ENCODE measurements at places on chromosomes 6 and 20.

GRCh38 chr6:42791706-42792320, 10.0 kb downstream of the BICRAL start:
- no peak for DNase-seq

DNA sequence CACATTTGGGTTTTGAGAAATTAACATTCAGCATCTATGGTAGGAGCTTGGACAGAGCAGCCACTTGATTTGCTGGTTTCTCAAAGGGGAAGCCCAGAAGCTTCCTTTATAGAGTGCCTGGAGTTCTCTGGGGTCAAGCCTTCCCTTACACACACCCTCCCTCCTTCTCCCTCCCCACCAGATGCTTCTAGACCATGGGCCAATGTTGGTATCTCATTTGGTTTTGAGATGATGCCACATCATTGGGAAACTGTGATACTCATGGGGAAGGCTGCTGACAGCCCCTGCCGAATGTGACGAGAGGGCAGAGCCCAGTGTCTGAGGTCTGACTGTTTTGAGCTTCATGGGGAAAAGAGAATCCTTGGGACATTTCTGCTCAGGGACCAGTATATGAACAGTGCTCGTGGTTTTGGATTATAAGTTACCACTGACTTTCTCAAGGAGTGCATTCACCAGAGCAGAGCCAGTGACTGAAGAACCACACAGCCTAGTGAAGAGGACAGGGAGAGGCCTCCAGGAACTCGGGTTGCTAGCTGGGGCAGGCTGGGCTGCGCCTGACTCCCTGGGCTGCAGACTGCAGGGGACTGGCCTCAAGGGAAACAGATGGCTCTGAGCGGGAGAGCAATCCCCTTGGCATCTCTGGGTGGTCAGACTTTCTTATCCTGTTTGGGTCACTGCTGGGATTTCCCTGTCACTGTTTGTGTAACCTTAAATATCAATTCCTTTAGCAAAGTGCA, 46.4 kb upstream of the CST5 start:
- no peak for DNase-seq

DNA sequence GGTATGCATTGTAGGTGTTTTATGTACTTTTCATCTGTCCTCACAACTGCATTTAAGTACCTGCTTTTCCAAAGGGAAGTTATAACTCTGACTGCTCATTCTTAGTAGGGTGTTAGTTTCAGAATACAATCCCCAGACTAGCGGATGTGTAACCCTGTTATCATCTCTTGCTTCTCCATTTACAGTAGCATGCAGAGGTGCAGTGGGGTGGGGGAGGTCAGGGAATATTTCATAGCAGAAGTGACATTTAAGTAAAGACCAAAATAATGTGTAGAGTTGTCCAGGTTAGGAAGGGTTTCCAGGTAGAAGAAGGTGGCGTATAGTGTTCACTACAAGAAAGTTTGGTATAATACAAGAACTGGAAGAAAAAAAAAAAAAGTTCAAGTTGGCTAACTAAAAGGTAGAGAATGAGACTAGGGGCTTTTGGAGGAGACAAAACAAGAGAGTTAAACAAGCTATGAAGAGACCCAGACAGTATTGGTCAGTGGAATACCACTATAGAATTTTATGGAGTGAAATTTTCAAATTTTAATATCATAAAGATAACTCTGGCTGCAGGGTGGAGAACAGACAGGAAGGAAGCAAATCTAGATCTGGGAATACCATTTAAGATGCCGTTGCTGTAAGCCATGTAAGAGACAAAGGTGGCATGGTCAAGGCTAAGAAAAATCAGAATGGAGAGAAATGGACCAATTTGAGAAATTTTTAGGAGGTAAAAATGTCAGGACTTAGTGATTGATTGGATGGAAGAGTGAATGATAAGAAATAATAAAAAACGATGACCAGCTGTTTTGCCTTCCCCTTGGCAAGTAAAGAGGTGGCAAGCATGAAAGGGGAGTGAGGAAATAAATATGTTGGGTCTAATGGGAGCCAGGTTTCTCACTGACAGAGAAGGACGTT, 2.2 kb upstream of the AHI1 start:
- no peak for DNase-seq

- no peak for DNase-seq
Measured at GRCh38 chr6:70753870-70754380, 86.2 kb downstream of the SMAP1 start.

Measured in NT2/D1 (cell line).